ENCODE measurements at places on chromosomes 7 and 10.

GRCh38 chr7:95859429-95859828, 87.1 kb downstream of the DYNC1I1 start:
- no peak for DNase-seq

DNA sequence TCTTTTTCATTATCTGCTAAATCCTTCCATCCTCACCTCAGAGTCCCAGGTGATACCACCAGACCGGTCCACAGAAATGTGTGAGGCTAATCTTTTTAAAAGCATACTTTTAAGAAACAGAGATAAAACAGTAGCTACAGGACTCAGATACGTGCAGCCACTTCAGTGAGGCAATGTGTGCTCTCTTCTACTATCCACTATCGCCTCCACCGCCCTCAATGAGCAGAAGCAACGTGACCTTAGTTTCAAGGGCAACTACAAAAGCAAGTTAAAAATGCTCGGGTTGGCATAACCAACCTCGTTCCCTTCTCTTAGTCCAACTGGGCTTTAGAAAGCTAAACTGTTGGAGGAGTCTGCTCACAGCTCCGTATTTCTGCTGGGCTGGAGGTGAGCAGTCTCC, 4.2 kb downstream of the FGFR2 start:
- DNase-seq = no peak

- DNase-seq = no peak
These were observed 67.5 kb downstream of the DNAJB9 start for GRCh38 chr7:108637049-108637621.

GRCh38 chr7:15376600-15376999, 185.2 kb downstream of the AGMO start:
- DNase-seq = no peak
